ENCODE measurements at places on chromosomes 13 and 19.

DNA sequence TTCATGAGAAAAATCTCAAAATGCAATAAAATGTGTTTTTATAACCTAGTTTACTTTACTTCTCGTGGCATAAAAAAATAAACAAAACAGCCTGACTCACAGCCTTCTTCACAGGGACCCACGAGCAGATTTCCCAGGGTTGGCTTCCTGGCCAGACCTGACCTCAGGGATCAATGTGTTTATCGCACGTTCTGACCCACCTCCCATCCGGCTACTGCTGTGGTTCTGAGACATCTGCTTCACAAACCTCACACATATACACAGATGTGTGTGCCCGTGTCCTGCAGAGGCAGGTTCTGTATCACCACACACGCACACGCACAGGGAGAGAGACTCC lies 118.3 kb downstream of the COL4A2 start:
- DNase-seq = no peak

- no peak for DNase-seq
Observed at GRCh38 chr13:50444726-50445125, 398.8 kb downstream of the DLEU7 start.

GRCh38 chr13:97497400-97497799 lies 63.4 kb downstream of the RAP2A start:
- DNase-seq = no peak

- no peak for DNase-seq
Observed at GRCh38 chr19:42555317-42555716, 27.0 kb upstream of the CEACAM1 start.

DNA sequence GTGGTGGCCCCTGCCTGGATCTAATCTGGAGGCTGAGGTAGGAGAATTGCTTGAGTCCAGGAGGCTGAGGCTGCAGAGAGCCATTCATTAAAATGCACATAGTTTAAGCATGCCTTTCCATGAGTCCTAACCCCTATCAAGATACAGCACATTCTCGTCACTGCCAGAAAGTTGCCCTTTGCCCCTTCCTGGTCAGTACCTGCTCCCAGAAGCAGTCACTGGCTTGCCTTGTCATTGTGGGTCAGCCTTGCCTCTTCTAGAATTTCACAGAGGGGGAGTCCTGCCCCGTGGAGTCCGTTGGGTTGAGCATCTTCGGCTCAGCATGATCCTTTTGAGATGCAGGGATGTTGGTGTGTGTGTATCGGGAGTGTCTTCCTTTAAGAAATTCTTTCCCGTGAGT lies 10.8 kb downstream of the BICRA start:
- no peak for DNase-seq

GRCh38 chr13:113458253-113459065 lies 5.2 kb upstream of the ADPRHL1 start:
- DNase-seq = no peak

DNA sequence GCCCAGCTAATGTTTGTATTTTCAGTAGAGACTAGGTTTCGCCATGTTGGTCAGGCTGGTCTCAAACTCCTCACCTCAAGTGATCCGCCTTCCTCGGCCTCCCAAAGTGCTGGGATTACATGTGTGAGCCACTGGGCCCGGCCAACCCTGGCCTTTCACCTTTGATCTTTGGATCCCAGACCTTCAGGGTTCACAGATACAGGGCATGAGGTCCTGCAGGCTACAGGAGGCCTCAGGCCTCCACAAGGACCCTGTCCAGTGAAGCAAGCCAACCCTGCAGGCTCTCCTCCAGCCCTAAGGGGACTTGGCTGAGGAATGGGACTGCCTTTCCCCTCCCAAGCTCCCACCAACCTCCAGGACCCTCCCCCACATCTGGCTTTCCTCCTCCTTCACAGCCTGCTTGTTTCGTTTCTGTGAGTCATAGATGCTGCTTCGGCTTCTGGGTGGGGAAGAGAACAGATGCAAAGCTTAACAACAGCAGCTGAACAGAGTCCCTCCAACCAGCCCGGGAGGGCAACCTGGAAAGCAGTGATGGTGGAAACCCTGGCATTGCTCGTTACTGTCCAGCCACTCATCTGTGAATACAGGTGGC lies 11.8 kb downstream of the ARHGEF18 start:
- no peak for DNase-seq

DNA sequence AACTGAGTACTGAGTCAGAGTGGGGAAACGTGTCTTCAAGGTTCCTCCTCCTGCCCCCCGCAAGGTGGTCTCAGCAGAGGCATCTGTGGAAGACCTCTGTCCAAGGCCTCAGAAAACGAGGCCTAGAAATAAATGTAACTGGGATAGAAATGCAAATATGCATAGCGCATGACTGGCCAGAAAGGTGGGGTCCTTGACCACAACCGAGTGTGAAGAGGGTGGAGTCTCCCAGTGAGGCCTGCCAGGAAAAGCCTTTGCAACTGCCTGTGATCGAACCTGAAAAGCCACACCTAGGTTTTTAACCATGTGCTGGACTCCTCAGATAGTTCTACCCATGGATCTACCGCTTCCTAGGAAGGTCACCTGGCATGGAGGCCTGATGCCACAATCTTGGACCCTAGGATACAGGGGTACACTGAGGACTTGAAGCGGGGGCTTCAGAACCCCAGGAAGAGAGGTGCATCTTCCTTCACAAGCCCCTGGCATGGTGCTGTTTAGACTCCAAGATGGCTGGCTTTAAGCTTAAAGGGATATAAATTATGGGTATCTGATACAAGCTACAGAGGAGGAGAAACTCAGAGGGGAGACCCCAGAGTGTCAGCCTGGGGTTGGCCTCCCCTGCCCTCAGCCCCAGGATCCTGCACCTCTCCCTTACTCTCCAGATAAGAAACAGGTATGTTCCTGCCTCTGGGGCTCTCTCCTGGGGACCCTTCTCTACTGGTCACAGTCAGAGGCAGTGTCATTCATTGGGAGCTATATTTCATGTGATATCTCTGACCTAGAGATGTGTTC lies 18.3 kb upstream of the SIGLEC6 start:
- DNase-seq = no peak

DNA sequence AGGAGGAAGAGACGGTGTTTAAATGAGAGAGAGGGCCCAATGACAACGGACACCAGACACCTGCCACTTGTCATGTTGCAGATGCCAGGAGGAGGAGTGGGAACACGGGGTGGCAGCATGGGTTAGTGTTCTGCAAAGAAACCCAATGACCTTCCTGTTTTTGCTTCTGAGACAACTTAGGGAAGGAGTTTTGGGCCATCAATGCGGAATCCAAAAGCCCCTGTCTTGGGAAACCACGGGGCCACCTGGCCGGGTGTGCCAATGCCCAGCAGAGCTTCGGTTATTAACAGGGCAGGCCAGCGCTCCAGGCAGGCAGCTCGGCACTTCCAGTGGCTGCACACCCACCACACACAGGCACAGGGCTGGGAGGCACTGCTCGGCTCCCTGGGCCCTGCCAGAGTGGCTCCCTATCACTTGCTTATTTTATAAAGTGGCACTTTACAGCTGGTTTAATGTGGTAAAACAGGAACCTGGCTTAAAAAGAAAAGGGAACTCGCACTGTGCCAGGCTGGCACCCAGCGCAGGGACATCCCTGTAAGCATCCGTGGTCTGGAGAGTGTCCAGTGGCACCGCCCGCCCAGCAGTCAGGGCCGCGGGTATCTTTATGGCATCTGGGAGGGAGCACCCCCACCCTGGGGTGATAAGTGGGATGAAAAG lies 19.1 kb downstream of the ELL start:
- no peak for DNase-seq

DNA sequence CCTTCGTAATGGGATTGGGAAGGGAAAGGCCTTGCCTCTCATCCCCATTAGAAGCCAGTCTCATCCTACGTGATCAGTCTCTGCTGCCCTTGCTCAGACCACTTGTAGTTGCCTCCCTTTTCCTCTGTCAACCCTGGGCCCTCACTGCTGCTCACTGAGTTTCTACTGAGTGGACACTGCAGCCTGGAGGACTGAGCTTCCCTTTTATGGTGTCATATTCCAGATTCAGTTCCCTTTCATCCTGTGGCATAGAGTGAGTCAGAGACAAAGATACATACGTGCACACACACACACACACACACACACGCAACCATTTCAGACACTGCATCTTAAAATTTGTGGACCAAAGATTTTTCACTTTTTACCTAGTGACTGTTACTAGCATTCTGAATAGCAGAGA lies 56.6 kb downstream of the COG3 start:
- peak; percentile 39 for DNase-seq

DNA sequence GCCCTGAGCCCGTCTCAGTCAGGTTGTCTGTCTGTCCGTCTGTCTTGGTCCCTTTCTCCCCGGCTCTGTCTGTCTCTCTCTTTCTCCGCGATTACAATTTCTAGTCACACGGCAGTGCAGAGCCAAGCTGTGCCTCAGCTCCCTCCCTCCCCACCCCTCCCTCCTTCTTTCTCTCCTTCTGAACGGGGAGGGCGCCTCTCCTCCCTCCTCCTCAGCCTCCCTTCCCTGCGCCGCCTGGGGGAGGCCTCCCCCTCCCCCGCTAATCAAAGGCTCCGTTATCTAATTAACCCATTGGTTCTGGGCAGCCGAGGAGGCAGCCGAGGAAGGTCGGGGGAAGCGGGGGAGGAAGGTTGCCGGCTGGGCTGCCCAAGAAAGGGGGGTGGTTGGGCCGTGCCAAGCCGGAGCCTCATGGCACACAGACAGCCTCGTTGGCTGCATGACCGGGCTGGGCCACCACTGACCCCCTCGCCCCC lies 16.5 kb downstream of the LRRC4B start:
- DNase-seq = no peak

DNA sequence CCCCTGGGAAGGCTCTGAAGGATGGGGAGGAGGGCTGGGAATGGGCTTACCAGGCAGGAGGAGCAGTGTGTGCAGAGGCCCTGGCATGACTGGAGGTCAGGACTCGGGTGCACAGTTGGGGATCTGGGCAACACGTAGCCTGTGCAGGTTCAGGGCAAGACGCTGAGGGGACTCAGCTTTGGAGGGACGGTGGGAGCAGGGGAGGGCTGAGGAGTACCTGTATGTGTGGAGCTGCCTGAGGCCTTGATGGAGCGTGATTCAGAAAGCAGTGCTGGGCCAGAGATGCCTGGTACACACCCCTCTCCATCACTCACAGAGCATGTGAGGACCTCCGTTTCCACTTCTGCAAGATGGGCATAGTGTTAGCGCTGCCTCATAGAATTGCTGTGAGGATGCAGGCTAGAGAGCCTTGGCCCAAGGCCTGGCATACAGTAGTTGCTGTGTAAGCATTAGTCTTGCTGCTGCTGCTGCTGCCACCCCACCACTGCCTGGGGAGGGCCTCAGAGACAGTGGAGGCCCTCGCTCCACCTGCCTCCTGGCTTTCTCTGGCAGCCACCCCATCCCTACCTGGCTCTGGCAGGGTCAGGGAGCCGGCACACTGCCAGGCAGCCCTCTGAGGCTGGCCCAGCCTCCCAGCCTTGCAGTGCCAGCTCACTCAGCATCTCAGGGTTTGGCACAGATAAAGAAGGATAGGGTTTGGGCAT lies 2.4 kb downstream of the PAK4 start:
- DNase-seq = no peak

Data from CD4-positive, alpha-beta T cell treated with Interleukin-4 for 1 hour (primary cell).